Cortex of kidney (tissue), 1 donor: ENCODE measurements at places on chromosomes 6 and 20.

DNA sequence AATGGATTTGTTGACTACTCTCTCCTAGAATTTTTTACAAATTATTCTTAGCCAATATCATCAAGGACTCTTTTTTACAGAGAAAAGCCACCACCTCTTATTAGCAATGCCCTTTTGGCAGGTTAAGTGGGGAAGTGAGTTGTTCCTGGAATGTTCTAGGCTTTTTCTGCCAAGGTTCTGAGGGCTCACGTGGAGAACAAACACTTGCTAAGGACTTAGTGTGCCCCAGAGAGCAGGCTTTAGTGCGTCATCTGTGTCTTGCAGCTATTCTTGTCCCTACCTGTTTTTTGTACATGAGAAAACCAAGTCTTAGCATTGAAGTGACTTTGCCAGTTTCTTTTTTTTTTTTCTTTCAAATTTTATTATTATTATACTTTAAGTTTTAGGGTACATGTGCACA, 33.5 kb downstream of the CFAP61 start:
- DNase-seq, result no peak

- no peak for DNase-seq
These were observed 35.4 kb upstream of the ANGPT4 start for GRCh38 chr20:951384-952169.

DNA sequence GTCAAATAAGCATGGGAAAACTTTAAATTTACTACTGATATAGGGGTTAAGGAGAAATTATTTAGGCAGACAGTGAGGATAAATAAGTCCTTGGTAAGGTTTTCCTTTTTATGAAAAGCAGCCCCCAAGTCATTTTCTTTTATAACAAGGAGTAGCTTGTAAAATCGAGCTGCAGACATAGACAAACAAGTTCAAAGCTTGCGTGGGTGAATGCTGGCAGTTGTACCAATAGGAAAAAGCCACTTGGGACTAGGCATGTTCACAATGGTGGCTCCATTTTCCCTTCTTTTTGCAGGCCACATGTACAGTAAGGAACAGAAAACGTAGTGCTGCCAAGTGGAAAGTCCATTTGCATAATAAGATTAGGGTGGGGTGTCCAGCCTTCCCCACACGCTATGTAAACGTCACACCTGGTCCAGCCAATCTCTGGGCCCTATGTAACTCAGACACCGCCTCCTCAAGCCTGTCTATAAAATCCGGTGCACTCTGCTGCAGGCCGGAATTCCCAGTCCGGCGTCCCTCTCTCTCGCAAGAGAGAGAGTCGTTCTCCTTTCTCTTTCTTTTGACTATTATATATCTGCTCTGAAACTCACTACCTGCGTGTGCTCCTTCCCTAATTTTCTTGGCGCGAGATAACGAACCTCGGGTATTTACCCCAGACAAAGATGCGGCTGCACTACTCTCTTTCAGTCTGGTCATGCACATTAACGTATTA, 217.1 kb upstream of the MAN1A1 start:
- DNase-seq, result no peak

- DNase-seq, result no peak
These were observed 116.1 kb downstream of the CEBPB start for GRCh38 chr20:50306478-50307423.

GRCh38 chr6:19713411-19713810, 123.8 kb upstream of the ID4 start:
- DNase-seq, result no peak

DNA sequence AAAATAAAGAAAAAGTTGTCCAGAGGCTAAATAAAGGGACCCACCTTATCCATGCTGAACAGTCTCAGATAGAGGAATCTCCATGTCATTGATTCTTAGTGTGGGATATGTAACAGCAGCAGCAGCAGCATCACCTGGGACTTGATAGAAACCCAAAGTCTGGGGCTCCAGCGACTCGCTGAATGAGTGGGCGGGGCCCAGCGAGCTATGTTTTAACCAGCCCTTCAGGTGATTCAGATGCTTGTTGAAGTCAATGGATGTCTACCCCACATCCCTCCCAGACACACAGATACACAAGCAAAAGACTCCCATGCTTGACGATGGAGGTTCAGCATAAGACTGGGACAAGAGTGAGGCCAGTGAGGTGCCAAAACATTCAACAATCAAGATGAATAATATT, 298.6 kb downstream of the UBE3D start:
- DNase-seq, result no peak

DNA sequence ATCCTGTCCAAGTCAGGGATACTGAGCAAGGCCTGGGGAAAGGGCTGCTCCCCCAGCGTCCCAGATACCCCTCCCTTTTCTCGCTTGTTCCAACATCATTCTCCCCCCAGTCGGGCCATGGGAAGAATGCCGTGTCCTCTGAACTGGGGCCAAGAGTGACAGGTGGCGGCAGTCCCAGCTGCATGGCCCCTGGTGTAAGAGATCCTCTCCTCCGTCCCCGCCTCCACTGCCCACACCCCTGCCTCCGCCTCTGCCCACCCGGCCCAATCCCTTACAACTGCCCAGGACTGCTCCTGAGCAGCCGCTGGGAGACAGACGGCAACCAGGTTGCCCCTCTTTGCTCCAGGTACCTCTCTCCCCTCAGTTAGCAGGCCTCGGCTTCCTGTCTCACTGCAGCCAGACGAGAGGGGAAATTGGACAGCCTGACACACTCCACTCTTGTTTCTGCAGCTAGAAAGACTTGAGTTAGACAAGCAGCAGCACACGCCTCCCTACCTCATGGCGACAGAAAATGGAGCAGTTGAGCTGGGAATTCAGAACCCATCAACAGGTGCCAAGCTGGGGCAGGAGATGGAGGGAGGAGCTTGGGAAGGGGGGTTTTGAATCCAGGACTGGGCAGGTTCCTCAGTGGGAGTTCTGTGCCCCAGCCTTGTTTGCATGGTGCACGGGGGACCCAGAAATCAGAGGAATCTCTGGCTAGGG, at the start of gene MYLK2:
Gene MYLK2 (plus strand): TSS at position 274 of the 702 bp plus-strand sequence. CDS start 225 bp downstream, at position 499.
- DNase-seq, result no peak

- DNase-seq, result no peak
These were observed 63.5 kb downstream of the THBS2 start for GRCh38 chr6:169190144-169190584.

DNA sequence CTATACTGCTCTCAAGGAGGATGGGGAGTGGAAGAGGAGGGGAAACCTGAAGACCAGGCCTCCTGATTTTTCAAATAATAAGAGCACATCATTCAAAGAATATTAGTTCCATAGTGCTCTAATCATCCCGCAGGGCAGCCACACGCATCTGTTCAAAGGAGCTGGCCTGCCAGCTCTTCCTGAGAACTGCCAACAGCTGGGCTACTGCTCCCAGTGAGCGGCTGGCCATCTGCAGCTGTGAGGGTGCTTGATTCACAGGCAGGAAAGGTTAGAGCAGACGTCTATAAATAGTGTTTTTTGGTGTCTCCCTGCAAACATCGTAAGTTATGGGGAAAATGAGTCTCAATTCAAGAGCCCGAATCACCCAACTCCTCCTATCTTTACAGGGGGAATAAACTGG, 17.3 kb downstream of the NSFL1C start:
- DNase-seq, result no peak

- no peak for DNase-seq
These were observed 70.4 kb upstream of the BLCAP start for GRCh38 chr20:37598100-37598543.

GRCh38 chr20:38132156-38132909, 32.7 kb downstream of the TGM2 start:
- no peak for DNase-seq

- DNase-seq, result no peak
These were observed 41.6 kb downstream of the UNC5CL start for GRCh38 chr6:40997234-40997957.

- no peak for DNase-seq
These were observed 197.1 kb upstream of the PLN start for GRCh38 chr6:118350881-118351430.

DNA sequence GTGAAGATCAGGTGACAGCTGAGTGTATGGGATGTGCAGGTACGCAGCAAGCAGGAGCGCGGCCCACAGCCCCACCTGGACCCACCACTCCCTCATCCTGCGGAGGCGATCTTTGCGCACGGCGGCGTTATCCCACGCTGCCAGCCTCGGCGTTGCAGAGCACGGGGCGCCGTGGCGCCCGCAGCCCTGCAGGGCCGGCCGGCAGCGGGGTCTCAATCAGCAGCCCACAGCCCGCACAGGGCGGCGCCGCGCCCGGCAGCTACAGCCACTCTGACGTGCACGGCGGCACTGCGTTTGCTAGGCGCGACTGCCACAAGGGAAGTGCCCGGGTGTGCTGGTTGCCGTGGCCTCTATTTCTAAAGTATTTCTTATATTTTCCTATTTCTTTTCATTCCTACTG, 46.9 kb downstream of the LAMA2 start:
- DNase-seq, result no peak

GRCh38 chr20:33979094-33979493, 14.6 kb upstream of the RALY start:
- no peak for DNase-seq

DNA sequence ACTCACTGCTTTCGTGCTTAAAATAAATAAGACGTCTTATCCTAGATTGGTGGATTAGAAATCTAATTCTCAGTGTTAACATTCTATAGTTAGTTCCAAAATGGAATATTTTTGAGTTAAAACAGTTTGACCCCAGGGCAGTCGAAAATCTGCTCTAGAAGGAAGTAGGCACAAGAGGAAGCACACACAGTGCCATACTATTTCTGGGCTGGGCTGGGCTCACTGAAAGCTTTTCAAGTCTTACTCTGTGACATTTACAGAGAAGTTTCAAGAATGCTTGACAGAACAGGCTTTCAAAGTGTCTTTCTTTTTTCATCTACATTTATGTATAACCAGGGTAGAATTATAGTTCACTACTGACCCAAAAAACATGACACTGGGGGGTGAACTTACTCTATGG, 209.8 kb downstream of the SOD2 start:
- DNase-seq, result no peak

DNA sequence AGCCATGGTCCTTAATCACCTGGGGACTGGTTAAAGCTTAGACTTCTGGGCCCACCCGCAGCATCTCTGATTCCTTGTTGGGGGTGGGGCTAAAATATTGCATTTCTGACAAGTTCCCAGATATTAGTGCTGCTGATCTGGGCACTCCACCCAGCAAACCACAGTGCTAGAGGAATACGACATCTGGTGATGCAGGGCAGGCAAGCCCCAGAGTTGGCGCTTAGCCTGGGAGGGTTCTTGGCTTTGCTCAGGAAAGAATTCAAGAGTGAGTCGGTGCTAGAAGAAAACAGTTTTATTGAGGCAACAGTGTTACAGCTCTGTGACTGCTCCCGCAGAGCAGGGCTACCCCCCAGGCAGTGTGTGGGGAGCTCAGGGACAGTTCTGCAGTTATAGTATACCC, 210.7 kb downstream of the TFAP2C start:
- DNase-seq, result no peak
